CD4-positive, alpha-beta T cell treated with Interleukin-12 subunit alpha and Interleukin-12 subunit beta, for 1 hour (primary cell): ENCODE measurements at places on chromosomes 3 and 15.

DNA sequence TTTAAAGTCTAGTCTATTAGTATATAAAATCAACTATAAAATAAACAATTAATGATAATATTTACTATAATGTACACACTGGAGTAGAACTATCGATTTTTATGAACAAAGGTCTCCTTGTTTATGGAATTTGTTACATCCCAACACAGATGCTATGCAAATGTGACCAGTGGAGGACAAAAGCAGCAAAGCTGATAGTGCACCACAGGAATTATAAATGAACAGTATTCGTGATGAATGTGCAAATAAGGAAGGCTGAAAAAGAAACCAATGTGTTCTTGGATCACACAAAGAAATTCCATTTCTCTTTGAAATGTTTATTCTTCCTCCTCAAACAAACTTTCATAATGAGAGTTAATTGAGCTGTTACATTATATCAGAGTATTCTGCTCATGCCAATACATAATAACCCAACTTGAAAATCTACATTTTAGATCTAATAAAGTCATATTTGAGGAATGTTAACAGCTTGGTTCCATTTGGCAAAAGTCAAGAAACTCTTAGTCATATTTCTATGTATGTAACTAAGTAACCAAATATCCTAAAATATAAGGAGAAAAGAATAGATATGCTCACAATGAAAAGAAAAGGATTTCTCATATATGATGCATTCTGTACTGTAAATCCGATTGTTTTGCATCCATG lies 79.3 kb downstream of the NEK10 start:
- no peak for DNase-seq

GRCh38 chr3:9888540-9888939 lies 1.9 kb upstream of the JAGN1 start:
- no peak for DNase-seq

- no peak for DNase-seq
These were observed 356.1 kb upstream of the ICE2 start for GRCh38 chr15:60835020-60835419.

- no peak for DNase-seq
These were observed 644 bp upstream of the NGLY1 start for GRCh38 chr3:25783661-25784512.

GRCh38 chr3:192890347-192891335 lies 27.0 kb downstream of the MB21D2 start:
- no peak for DNase-seq

DNA sequence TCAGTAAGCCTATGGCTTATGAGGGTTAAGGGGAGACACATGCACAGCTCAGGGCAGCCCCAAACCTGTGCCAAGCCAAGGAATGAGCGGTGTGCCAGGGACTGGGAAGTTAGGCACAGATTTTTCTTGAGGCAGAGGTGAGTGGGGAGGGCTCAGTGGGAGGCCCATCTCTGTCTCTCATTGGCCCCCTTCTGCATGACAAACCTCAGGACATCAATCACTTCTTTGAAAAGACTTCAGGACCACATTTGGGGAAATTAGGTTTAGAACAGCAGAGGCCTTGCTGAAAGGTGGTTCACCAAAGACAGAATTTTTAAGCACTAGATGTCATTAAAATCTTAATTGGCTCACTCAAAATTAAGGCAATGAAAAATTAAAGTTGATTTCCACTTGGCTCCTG lies 57.2 kb downstream of the RAB11A start:
- DNase-seq = no peak

DNA sequence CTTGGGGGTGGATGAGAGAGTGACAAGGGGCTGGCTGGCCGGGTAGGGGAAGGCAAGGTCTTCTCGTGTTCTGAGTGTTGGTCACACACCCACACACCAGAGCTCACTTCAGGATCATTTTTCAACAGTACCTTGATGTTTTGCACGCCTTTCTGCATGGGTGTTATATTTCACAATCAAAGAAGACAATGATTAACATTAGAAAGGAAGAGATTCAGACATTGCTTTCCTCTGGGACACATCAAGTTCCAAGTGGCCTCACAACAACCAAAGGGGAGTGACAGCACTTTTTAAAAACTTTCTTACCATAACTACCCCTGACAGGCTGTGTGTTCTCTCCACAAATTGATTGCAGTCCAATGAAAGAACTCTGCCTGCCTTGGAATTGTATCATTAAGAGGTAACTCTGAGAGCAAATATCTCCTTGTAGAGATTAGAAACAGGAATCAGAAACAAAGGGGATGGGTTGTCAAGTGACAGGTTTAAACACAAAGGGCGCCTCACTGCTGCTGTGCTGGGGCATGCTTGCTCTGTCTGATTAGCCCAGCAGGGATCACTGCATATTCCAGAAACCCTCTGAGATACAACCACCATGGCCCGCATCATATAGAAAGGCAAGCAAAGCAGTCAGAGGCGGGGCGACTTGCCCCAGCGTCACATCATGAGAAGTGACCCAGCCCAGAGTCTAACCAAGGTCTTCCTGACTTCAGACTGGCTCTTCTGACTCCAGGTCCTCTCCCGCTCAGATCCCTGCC lies 230.8 kb downstream of the FEZF2 start:
- DNase-seq = no peak

- DNase-seq = peak; percentile 8
These were observed 16.8 kb downstream of the NOX5 start for GRCh38 chr15:69031013-69032001.

DNA sequence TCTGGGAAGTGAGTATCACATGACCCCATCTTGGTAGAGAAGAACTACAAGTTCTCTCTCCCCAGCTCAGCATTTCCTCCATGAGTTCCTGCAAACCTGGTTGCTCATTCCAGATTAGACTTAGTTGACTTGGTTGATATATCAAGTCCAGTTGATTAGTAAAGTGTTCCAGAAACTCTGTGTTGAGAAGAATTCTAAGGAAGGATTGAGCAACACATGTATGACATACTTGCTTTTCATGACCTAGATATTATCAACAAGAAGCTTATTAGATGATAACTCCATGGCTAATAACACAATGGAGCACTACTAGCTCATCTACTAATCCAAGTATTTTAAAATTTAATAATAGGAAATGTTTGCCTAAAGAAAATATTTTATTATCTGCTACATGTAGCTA lies 6.4 kb upstream of the EID1 start:
- DNase-seq = no peak
